AG10803 (cell line): ENCODE measurements at places on chromosomes 7 and 10.

DNA sequence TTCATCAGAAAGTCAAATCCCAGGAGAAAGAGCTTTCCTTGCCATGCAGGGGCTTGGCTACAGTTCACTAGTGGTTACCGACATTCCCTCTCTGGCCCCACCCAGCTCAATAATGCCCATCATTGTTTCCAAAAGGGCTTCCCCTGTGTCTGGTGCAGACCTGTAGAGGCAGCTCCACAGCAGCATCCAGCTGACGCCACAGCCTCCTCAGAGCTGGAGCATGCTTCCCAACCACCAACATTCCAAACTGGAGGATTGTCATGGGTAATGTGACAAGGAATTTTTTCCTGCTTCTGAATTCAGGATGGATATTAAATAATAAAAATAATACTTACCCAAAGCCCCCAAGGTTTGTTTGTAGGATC lies 77.4 kb downstream of the ZNF365 start:
- peak; percentile 17 for DNase-seq

GRCh38 chr10:24440817-24441797 lies 232.2 kb downstream of the KIAA1217 start:
- peak; percentile 63 for DNase-seq

- no peak for DNase-seq
Observed at GRCh38 chr10:97771913-97772823, at the start of gene SFRP5. Gene SFRP5, minus strand, starts transcription at chr10:97771999. Its CDS starts 166 bp downstream, at chr10:97771833.

- DNase-seq, result no peak
Observed at GRCh38 chr10:62029401-62029800, 127.9 kb downstream of the ARID5B start.

DNA sequence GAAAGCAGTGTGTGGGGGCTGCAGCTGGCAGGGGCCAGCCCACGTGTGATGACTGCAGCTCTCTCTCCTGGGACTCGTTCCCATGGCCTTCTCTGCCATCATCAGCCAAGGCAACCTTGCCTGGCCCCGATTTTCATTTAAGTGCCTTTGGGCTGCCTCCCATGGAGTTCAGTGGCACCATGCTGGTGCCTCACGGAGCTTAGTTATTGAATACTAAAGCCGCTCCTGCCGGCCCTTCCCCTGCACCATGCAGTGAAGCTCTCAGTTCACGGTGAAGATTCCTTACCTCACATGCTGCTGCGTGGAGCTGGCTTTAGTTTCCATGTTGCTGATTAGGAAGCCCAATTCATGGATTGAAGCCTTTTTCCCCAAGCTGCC lies 141.5 kb upstream of the EEPD1 start:
- no peak for DNase-seq

DNA sequence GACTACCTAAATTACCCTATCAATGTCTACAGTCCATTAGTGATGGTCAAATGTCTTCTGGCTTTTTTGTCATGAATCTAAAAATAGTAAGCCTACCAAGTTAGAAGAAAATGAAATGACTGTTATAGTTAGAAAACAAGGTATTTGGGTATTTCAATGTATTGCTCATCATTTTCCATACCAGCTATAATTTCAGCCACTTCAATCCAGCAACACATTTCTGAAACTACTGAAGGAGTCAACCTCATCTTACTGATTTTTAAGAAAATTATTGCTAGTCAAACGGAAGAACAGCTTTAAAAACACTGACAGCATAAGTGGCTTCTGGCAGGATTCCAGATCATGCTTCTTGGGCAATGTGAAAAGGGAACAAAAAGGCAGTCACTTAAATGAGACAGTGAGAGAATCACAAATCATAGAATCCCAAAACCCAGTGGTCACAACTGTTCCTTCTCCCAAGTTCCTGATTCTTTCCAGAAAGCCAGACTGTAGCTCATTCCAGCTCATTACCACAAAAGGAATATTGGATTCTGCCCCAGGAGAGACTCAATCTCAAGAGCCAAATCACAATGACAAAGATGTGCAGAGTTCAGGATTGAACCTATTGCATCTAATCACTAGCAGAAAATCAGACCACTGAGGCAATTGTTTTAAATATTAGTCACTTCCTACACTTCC lies 61.2 kb upstream of the LRRN3 start:
- peak; percentile 49 for DNase-seq
